WTC11 (cell line): ENCODE measurements at places on chromosomes 11 and 22. TPM values are rescaled to one million over a fixed set of nuclear protein-coding genes. Genes with fewer than 3 reads are reported as not detected.

The FOLR2 gene
- total RNA-seq: not detected in 3 replicates

The PGA3 gene
- total RNA-seq: 0.20 to 0.37 TPM in 2 of 3 replicates, not detected in the other

The TBX10 gene
- 0.21 TPM in 1 of 3 replicates, not detected in the others for total RNA-seq

The NECTIN1 gene
- 68.4 to 86.2 TPM (median 69.5 TPM) in 3 replicates for total RNA-seq

The LIF gene
- 4.6 to 7.2 TPM (median 6.1 TPM) in 3 replicates for total RNA-seq

The PAFAH1B2 gene
- total RNA-seq: 132 to 138 TPM (median 133 TPM) in 3 replicates

The PIK3IP1 gene
- 1.6 to 2.1 TPM (median 2.0 TPM) in 3 replicates for total RNA-seq

The CBX6 gene
- 21.5 to 27.0 TPM (median 23.8 TPM) in 3 replicates for total RNA-seq

The SLC22A25 gene
- not detected in 3 replicates for total RNA-seq

The PKP3 gene
- 17.3 to 23.4 TPM (median 21.4 TPM) in 3 replicates for total RNA-seq

The HEPN1 gene
- total RNA-seq: not detected in 3 replicates

The RDX gene
- total RNA-seq: 71.8 to 77.4 TPM (median 72.9 TPM) in 3 replicates

The TSKU gene
- 24.0 to 30.3 TPM (median 24.4 TPM) in 3 replicates for total RNA-seq

The FAM111B gene
- total RNA-seq: 16.3 to 25.5 TPM (median 17.7 TPM) in 3 replicates

The SAA1 gene
- 7.7 to 12.8 TPM (median 8.8 TPM) in 3 replicates for total RNA-seq

The PRR33 gene
- total RNA-seq: not detected in 3 replicates

The PDGFB gene
- total RNA-seq: 6.8 to 9.2 TPM (median 7.7 TPM) in 3 replicates

The NXPE1 gene
- 0.16 TPM in 1 of 3 replicates, not detected in the others for total RNA-seq

The SEZ6L gene
- total RNA-seq: 0.57 to 1.1 TPM (median 0.57 TPM) in 3 replicates

The CLMP gene
- 14.3 to 20.0 TPM (median 18.2 TPM) in 3 replicates for total RNA-seq

The SCUBE1 gene
- total RNA-seq: 6.9 to 9.6 TPM (median 7.8 TPM) in 3 replicates

The CECR2 gene
- total RNA-seq: 110 to 111 TPM (median 110 TPM) in 3 replicates

The SAA2 gene
- total RNA-seq: 4.1 to 8.2 TPM (median 5.0 TPM) in 3 replicates

The E2F8 gene
- total RNA-seq: 8.5 to 10.7 TPM (median 10.4 TPM) in 3 replicates

The CERK gene
- total RNA-seq: 45.6 to 50.2 TPM (median 49.7 TPM) in 3 replicates

The SCN3B gene
- 0.37 to 0.79 TPM (median 0.71 TPM) in 3 replicates for total RNA-seq

The OR51G1 gene
- not detected in 3 replicates for total RNA-seq

The SPCS2 gene
- total RNA-seq: 116 to 132 TPM (median 116 TPM) in 3 replicates

The CHRM1 gene
- total RNA-seq: not detected in 3 replicates

The TPBGL gene
- total RNA-seq: 0.37 to 0.78 TPM (median 0.60 TPM) in 3 replicates

The ST14 gene
- 27.5 to 33.9 TPM (median 27.8 TPM) in 3 replicates for total RNA-seq

The KIF18A gene
- total RNA-seq: 16.6 to 20.6 TPM (median 18.6 TPM) in 3 replicates

The OR5P2 gene
- total RNA-seq: not detected in 3 replicates

The SHISA8 gene
- 2.1 to 2.4 TPM (median 2.2 TPM) in 3 replicates for total RNA-seq

The VSIG2 gene
- 0.46 to 0.79 TPM (median 0.71 TPM) in 3 replicates for total RNA-seq

The OLFML1 gene
- total RNA-seq: 0.16 to 0.18 TPM in 2 of 3 replicates, not detected in the other

The MISFA gene
- total RNA-seq: 2.3 to 3.2 TPM (median 3.2 TPM) in 3 replicates

The BARX2 gene
- not detected in 3 replicates for total RNA-seq

The LRRC32 gene
- total RNA-seq: 0.74 to 1.7 TPM (median 1.6 TPM) in 3 replicates

The VSTM5 gene
- 0.27 to 0.35 TPM (median 0.32 TPM) in 3 replicates for total RNA-seq

The ENTHD1 gene
- not detected in 3 replicates for total RNA-seq

The MN1 gene
- 16.3 to 21.3 TPM (median 16.7 TPM) in 3 replicates for total RNA-seq

The OR5B3 gene
- total RNA-seq: not detected in 3 replicates
